ENCODE measurements at places on chromosomes 11 and 22.

DNA sequence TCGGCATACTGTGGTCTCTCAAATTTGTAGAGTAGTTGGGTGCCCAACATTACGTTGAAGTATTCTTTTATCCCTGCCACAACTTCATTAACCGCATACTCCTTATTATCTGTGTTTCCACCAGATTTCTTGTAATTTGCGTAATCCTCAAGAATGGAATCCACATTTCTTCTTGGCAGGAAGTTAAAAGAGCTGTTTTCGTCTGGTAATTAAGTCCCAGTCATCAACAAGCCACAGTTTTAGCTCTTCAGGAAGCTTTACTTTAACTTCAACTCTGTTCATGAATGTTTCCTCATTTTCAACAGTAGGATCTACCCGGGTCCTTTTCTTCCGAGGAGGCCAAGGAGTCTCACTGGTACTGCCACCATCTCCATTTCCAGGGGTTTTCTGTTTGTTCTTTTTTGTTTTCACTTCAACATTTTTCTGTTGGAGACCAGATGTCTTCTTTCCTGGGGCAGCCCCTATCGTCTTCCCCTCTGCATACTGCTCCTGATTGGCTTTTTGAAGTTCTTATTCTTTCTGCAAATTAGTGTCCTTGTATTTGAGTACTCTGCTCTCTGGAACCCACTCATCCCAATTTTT is 30.3 kb downstream of the PDE3B start:
- no peak for DNase-seq

- no peak for DNase-seq
Measured at GRCh38 chr22:39524753-39525657, 4.6 kb downstream of the ATF4 start.

- DNase-seq, result peak; percentile 92
Measured at GRCh38 chr11:76670485-76671236, at the start of gene LRRC32. TSS of gene LRRC32 (minus strand) at chr11:76670747. CDS start at chr11:76665954, 4,793 bp downstream.

DNA sequence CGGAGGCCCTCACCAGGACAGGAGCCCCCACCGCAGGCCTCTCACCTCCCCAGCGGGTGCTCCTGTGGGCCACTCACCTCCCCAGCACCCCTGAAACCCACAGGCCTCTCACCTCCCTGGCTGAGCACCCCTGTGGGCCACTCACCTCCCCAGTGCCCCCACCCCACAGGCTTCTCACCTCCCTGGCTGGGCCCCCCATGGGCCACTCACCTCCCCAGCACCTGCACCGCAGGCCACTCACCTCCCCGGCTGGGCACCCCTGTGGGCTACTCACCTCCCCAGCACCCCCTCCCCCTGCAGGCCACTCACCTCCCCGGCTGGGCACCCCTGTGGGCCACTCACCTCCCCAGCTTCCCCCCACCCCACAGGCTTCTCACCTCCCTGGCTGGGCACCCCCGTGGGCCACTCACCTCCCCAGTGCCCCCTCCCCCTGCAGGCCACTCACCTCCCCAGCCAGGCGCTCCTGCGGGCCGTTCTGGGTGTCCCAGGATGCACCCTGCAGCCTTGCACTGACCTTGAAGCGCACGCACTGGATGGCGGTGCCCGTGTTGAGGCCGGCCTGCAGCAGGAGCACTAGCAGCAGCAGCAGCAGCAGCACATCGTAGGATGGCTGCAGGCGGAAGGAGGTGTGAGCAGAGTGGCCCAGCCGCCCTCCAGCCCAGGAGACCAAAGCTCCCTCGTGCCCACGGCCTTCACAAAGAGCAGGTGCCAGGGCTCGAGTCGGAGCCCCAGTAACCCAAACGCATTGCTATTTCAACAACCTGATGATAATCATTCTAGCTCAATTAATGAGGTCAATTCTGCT is 5.7 kb upstream of the TTLL8 start:
- no peak for DNase-seq

DNA sequence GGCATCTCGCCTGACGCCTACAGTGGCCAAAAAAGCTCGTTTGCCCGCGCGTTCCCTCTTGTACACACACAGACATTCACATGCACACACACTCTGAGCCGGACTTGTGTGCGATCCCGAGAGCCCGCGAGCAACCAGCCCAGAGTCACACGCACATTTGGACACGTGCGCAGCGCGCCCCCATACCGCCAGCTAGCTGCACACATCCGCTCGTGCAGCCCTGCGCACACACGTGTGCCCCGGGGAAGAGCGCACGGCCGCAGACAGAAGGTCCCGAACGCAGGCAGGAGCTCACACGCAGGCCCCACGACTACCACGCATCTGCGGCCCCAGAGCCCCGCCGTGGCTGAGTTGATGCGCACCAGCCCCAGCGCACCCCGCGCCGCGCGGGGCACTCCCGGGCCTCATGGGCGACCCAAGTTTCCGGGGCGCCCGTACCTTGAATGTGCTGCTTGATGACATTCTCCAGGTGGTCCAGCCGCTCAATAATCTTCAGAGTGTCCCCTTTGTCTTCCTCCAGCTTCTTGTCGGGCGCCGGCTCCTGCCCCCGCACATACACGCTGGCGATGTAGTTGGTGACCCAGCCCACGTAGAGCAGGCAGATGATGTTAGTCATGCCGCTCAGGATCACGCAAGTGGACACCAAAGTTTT is 758 bp downstream of the GALNT18 start:
- DNase-seq, result no peak

DNA sequence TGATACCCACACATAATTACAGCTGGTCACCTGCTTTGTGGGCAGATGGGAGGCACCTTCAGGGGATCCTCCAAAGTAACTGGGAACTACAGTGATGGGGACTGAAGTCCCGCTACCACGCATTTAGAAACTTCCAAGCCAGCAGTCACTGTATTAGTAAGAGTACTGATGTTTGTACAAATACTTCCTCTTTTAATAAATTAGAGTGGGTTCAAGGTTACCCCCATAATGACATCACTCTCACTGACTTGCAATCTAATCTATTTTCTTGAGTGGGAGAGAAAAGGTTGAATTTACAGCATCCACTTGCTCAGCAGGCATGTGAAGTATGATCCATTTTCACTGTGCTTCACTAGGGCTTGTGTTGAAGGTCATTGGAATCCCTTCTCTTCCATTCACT is 72.1 kb upstream of the TIMP3 start:
- no peak for DNase-seq

DNA sequence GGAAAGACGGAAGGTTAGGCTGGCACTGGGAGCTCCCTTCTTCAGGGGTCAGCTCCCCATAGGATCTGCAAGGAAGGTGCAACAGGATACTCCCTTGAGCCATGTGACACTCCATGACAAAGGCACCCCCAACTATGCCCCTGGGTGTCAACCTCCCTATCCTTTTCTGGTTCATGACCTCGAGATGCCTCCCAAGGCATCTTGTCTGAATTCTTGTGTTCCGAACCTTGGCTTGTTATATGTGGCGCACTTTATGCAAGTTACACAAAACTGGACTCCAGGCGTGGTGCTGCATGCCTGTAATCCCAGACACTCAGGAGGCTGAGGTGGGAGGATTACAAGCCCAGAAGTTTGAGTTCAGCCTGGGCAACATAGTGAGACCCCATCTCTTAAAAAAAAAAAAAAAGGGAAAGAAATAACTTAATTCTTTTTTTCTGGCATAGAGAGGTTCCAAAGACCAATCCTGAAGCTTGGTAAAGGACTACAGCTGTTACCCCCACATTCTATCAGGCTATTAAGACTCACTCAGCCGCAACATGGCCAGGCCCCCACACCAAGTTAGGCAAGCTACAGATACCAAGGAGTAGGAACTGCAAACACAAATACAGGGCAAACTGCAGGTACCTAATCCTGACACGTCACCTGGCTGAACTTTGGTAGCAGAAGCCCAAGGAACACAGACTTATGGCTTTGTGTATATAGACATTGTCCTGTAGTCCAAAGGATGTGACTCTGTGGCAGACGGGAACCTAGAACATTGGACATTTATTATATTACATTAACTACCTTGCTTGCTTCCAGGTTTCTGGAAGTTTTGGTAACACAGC is 1.4 kb downstream of the C11orf24 start:
- DNase-seq, result no peak

DNA sequence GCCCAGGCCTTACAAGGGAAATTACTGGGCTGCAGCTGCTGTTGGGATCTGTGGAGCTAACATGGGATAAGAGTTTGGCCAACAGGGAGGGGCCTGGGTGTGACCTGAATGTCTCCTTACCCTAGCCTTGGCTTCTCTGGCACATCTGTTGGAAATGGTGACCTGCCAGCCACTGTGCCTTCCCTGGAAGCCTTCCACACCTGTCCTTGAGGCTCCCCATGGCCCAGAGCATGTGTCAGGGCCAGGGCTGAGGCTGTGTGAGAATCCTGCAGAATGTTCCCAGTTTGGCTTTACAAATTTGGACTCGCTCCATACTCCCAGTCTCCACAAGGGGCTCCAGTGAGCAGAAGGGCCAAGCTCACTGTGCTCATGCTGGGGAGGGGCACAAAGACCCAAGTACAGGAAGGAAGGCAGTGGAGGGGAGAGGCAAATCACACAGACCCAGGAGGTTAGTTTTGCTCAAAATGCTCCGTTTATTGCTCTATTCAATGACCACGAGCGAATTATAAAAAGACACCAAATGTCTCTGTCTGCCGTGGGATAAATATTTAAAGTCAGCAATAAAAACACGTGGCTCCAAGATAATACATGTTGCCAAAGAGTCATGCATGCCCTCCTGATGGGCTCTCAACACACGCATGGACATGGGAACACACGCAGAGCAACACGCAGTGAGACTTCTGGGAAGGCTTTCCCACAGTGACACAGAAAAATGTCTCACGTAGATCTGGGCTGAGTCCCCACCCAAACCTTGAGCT is 1.7 kb upstream of the IGSF22 start:
- no peak for DNase-seq
